ENCODE measurements at places on chromosomes 6 and 20.

- no peak for DNase-seq
Measured at GRCh38 chr6:679282-679681, 13.7 kb downstream of the EXOC2 start.

- no peak for DNase-seq
Measured at GRCh38 chr6:4485735-4486134, 290.5 kb upstream of the CDYL start.

DNA sequence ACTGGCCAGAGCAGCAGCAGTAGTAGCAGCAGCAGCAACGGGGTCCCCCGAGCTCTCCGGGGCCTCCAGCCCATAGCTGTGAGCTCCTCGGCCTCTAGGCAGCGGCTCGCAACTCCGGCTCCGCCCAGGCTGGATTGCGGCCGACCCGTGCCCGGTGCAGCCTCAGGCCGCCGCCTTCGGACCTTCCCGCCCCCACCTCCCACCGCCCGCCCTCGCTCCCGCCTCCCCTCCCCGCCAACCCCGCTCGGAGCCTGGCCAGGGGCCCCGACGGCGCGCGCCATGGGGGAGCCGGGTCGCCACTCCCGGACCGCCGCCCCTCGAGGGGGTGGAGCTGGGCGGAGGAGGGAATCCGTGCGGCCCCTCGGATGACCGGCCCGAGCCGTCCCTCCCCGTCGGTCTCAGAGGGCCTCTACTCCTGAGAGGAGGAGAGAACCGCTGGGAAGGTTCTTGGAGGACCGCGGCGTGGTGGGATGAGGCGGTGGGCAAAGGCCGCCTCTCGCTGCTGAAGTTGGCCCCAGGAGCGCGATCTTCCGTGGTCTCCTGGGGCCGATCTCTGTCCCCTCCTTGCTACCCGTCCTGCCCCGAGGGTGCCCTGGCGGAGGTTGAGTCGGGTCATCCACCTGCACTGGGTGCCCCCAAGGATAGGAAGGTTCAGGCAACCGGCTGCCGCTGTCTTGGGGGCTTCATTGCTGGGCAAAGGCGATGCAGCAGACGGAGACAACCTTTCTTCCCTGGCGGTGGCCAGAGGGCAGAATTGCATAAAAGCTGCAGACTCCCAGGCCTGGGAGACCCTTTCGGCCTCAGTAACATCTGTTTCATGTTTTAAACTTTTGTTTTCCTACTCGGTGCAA is at the start of gene ADAM33:
Gene ADAM33 (minus strand): TSS at position 80 of the 851 bp plus-strand sequence. CDS start 6 bp downstream, at position 74.
- no peak for DNase-seq

GRCh38 chr6:113697632-113698410 is 159.3 kb upstream of the MARCKS start:
- peak; percentile 79 for DNase-seq

DNA sequence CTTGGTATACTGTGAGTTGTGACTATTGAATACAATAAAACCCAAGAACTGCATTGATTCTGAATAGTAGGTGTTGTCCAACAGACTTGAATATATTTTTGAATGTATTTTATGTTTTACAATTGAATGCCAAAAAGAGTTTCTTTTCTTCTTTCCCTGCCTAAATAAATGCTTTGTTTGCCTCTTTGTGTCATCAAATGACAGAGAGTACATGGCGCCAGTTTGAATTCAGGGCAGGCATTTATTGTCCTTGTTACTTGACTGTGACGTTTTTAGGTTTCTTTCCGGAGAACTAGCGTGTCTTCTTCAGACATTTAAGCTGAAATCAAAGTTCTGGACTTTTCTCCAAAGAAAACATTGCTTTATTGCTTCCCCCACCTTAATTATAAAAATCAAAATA is 16.6 kb downstream of the KIF3B start:
- no peak for DNase-seq

- no peak for DNase-seq
Measured at GRCh38 chr6:27669624-27670301, 196.9 kb upstream of the ZNF184 start.

DNA sequence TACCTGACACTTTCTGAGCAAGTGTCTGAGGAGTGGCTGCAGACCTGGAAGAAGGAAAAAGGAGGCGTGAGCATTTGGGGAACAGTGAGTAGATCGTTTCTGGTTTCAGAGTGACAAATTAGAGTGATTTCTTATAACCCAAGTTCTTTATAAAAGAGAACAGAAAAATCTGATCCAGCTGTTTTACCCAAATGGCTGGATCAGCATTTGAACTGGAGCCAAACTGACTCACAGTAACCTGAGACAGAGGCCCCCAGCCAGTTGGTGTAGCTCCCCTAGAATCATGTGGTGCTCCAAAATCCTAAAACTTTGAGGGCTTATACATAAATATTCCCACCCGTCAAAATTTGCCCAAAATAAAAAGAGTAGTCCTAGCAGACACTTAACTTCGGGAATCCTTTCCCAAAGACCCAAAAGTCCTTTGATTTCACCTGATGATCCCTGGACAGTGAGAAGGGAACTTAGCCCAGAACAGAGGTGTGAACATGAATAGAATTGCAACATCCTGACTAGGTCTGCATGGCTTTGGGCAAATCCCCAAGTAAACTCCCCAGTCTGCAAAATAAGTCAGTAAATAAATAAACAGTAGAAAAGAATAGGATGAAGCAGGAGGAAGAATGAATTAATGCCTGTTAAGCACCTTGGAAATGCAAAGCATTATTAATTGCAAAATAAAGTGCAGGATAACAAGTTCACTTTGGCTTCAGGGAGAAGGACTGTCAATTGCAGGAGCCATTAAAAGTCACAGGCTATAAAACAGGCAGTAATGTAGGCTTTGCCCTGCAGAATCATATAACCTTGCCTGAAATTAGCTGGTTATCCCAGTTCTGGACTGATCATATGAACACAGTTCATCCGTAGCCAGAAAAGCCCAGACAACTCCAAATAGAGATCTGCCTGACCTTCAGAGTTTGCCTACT is 262.0 kb upstream of the JARID2 start:
- no peak for DNase-seq

GRCh38 chr6:113999284-113999683 is 28.3 kb upstream of the HDAC2 start:
- no peak for DNase-seq

GRCh38 chr6:34070315-34071135 is 75.4 kb downstream of the GRM4 start:
- DNase-seq = no peak

DNA sequence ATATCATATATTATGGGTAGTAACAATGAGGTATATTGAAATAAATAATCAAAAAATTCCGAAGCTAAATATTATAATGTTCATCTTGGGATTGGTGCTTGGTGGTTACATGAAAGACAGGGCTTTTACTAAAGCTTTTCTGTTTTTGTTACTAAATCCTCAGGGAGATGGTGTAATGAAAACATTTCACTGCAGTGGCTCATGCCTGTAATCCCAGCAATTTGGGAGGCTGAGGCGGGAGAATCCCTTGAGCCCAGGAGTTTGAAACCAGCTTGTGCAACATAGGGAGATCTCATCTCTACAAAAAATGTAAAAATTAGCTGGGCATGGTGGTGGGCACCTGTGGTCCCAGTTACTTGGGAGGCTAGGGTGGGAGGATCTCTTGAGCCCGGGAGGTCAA is 42.9 kb downstream of the AFG1L start:
- no peak for DNase-seq

DNA sequence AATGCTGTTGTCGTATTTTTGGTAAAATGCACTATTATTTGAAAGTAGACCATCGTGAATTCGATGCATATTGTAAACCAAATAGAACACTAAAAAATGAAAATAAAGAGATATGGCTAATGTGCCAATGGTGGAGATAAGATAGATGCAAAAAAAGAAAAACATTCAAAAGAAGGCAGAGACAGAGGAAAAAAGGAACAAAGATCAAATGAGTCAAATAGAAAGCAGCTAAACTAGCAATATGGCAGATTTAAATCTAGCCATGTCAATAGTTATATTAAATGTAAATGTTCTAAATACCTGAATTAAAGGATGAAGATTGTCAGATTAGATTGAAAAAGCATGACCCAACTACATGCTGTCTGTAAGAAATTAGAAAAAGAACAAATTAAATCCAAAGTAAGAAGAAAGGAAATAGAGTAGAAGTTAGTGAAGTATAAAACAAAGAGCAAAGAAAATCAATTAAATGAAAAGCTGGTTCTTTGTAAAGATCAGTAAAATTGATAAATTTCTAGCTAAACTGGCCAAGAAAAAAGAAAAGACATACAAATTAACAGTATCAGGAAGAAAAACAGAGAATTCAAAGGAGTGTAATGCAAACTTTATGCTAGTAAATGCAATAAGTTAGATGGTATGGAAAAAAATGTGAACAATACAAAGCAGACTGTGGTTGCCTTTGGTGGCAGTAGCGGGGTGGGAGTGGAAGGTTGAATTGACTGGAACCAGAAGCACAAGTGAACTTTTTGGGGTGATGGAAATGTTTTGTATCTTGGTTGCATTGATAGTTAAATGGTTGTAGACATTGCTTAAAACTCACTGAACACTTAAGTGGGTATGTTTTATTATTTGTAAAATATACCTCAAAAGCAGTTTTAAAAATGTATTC is 44.8 kb downstream of the PTPN1 start:
- no peak for DNase-seq

DNA sequence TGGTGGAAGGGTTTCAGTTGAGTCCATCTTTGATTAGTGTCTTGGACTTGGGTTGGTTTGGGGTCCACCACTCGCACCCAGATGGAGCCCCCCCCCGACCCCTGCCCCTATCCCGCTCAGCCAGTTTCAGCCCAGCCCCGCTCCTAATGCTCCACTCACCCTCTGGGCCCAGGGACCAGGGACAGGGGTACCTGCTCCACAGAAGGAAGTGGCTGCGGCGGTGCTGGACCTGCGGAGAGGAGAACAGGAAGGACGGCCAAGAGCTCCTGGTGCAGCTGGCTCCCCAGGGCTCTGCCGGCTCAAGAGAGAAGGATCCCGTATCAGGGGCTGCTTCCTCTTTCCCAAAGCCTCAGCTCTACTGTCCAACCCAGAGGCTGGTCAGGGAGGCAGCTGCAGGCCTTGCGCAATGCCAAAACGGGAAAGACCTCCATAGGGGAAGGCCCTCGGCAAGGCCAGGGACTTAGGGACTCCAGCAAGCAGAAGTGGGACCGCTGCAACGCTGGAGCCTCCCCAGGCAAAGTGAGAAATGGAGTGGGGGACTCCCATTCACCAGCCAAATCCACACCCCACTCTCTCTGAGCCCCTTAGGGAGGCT is at the start of gene SIGLEC1:
Gene SIGLEC1 (minus strand): TSS at position 322 of the 595 bp plus-strand sequence. CDS start 5,472 bp downstream, outside the sequence.
- DNase-seq = no peak

GRCh38 chr6:7640607-7641577 is 50.9 kb downstream of the SNRNP48 start:
- no peak for DNase-seq

DNA sequence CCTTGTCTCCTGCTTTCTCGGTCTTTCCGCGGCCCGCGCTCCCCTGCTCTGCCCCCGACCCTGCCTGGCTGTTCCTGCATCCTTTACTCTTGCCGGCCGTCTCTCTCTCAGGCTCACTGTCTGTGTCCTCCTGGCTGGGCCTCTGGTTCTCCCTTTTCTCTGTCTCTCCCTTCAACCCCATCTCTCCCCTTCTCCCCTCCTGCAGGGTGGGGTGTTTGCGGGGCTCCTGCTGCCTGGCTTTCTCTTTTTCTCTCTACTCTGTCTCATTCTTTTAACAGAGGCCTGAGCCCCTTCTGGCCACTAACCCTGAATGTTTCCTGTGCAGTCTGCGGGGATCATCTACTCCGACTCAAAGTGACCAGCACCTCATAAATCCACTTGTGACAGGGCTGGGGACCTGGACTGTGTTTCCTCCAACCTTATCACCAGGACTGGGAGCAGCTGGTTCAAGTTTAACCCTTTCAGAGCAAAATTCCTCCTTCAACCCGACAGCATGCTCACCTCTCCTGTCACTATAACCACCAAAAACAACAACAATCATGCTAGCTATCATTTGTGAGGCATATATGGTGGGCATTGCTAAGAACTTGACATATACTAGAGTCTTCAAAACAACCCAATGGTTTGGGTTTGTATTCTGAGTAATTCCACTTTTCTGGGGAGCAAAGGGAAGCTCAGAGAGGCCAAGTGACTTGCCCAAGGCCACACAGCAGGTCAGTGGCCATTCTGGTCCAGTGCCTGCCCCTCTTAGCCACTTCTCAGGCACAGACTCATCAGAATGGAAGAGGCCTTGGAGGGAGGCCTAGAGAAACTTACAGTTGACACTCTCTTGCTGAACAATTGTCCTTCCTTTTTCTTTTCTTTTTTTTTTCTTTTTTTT is 811 bp upstream of the RSPO4 start:
- no peak for DNase-seq

DNA sequence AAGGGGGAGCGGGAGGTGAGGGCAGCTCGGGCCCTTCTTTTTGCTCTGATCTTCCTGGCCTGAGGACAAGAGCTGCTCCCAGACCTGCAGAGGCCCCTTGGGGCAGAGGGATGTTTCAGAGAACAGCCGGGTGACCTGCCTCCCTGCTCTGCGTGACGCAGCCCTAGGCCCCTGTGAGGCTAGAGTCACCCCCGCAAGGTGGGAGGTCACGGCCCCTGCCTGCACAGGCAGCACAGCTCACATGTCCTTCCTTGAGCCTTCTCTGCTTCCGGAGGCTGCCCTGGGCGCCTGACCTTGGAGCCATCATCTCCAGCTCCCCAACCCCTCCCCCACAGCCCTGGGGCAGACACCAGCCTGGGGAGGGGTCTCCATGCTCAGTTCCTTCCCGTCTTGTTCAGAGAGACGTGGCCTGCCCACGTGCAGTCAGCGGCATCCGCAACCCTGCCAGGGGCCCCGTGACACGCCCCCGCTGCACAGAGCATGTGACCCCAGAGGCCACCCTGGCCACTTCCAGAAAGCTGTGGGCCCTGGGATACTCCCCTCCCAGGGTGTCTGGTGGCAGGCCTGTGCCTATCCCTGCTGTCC is at the start of gene BIRC7:
Gene BIRC7 (plus strand): TSS at position 507 of the 585 bp plus-strand sequence. CDS start 192 bp downstream, outside the sequence.
- no peak for DNase-seq

GRCh38 chr6:42509765-42510164 is 54.1 kb upstream of the UBR2 start:
- DNase-seq = no peak

DNA sequence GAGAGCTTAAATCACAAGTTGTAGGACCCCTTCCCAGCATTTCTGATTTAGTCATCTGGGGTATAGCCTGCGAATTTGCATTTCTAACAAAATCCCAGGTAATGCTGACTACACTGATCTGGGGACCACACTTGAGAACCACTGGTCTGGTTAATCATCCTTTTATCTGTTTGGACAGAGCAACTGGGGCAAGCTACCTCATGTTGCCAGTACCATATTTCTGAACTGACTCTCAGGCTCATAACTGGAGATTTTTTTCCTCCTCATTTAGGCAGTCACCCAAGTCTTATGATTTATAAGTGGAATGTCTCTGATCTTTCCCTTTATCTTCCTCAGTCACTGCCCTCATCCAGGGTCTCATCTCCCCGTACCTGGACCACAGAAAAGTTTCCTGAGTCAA is 12.0 kb upstream of the GTF3C6 start:
- no peak for DNase-seq

GRCh38 chr6:21522143-21522747 is 71.3 kb upstream of the SOX4 start:
- DNase-seq = no peak

DNA sequence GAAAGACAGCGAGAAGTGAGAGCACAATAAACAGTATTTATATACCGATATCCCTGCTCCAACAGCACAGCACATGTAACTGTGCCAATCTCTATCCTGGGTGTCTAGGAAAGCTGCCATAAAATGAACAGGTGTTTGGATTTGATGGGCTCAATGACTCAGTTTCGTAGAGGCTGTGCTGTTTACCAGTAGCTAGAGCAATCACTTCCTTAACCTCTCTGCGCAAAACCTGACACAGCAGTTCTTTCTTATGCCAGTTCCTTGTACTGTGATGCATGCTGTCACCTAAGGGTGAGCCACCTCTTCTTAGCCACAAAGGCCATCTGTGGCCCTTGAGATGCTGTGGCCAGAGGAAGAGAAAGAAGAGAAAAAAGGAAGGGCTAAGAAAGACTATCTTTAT is 59.3 kb downstream of the SHPRH start:
- no peak for DNase-seq

GRCh38 chr20:21033817-21034216 is 72.3 kb downstream of the LINC00237 start:
- DNase-seq = no peak

All from AG09319 (cell line).